Stimulated activated CD8-positive, alpha-beta memory T cell treated with anti-CD3 and anti-CD28 coated beads, Interleukin-7, amount 100 ng/mL, for 1 hour (primary cell): ENCODE measurements at places on chromosomes 1 and 21.

GRCh38 chr1:154190550-154190949 lies 1.4 kb downstream of the TPM3 start:
- DNase-seq = no peak

GRCh38 chr1:99751877-99752504 lies 14.4 kb downstream of the FRRS1 start:
- no peak for DNase-seq

GRCh38 chr1:156122519-156123355 lies 8.2 kb downstream of the LMNA start:
- no peak for DNase-seq

DNA sequence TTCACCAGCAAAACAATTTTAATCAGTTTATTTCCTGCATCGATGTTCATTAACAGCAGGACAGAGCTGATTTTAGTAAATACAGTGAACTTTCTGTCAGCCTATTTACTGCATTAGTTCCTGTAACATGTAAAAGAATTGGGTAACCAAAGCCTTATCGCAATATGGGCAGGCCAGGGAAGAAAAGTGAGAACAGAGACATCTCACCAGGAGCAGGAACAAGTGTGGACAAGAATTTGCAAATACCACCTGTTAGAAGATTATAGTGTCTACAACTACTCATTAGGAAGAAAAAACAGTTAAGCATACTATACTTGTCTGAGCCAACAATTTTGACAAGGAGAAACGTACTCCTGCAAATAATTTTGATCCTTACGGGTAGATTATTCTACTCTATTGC lies 1293.9 kb downstream of the PLA2G4A start:
- no peak for DNase-seq

- no peak for DNase-seq
These were observed 79.5 kb upstream of the SLC45A1 start for GRCh38 chr1:8238141-8239038.

DNA sequence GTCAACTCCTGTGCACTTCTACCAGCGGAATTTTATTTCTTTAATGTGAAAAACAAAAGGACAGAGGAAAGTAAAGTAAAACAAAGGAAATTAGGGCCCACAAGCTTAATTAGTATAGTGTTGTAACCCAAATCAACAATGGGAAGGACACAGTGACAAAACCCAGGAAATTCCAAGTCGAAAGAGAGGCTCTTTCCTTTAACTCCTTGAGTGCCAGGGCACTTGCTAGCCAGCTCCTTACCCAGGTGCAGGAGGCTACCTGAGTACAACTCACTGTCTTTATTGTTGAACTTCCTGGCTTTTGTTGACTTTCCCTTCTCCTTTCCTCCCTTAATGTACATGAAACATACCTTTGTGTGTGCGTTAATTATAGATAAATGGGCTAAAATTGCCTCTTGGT lies 55.0 kb downstream of the PEX14 start:
- no peak for DNase-seq

- no peak for DNase-seq
These were observed 11.5 kb downstream of the PFKFB2 start for GRCh38 chr1:207064561-207064960.

GRCh38 chr1:167463875-167464575 lies 54.3 kb downstream of the CD247 start:
- DNase-seq = no peak

- no peak for DNase-seq
These were observed 31.8 kb downstream of the IGSF21 start for GRCh38 chr1:18139198-18139981.

GRCh38 chr1:231810415-231810814 lies 183.8 kb downstream of the DISC1 start:
- DNase-seq = no peak

- no peak for DNase-seq
These were observed 967 bp downstream of the CENPS start for GRCh38 chr1:10431070-10431730.

DNA sequence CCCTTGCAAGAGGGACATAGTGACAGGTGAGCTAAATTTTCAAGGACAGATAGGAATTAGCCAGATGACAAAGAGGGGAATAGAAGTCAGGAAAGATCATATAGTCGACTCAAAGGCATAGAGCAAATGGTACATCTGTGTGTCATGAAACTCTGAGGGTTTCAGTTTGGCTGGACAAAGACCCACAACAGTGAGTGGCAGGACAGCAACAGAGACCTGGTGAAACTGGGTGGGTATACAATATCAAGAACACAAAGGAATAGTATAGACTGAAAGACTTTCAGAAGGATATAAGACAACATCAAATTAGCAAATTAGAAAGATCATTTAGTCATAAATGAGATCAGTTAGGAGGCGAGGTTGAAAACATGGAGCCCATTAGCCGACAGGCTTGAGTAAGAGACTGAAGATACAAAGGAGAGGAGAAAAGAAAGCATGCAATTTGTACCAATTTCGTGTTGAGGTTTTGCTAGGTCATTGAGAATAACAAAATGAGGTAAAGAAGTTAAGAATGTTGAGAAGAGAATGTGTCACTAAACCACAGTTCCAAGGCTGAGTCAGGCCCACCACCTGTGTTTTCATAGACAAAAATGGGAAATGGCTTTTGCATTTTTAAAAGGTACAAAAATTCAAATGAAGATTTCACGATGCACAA lies 213.8 kb downstream of the HHIPL2 start:
- no peak for DNase-seq

DNA sequence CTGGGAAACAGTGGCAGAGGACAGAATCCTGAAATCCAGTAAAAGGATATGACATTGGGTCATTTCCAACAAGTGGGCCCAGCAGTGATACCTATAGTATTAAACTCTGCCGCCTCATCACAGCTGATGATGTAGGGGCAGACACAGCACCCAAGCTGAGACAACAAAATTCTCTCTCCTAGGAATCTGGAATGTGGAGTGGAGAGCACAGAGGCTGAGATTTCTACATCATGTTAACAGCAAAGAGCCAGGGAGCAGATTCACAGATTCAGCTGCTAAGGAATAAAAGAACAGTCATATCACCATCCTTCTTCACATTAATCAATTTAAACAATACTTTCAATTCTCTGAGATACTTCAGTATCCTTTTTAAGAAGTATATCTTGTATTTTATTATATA lies 61.9 kb downstream of the CRP start:
- no peak for DNase-seq

GRCh38 chr1:44786841-44787426 lies 1.0 kb downstream of the BEST4 start:
- no peak for DNase-seq

- no peak for DNase-seq
These were observed 633.3 kb downstream of the LMO4 start for GRCh38 chr1:87961992-87962391.

GRCh38 chr1:232999956-233000625 lies 49.7 kb downstream of the NTPCR start:
- DNase-seq = no peak

- no peak for DNase-seq
These were observed 6.8 kb downstream of the OR10Z1 start for GRCh38 chr1:158611916-158612315.

DNA sequence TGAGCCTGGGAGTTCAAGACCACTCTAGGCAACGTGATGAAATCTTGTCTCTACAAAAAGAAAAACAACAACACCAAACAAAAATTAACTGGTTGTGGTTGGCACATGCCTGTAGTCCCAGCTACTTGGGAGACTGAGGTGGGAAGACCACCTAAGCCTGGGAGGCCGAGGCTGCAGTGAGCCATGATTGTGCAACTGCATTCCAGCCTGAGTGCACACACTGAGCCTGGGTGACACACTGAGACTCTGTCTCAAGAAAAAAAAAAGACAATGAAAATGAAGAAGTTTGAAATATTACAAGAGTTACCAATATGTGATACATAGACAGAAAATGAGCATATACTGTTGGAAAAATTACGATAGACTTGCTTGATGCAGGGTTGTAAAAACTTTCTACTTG lies 31.9 kb downstream of the PDC start:
- no peak for DNase-seq

DNA sequence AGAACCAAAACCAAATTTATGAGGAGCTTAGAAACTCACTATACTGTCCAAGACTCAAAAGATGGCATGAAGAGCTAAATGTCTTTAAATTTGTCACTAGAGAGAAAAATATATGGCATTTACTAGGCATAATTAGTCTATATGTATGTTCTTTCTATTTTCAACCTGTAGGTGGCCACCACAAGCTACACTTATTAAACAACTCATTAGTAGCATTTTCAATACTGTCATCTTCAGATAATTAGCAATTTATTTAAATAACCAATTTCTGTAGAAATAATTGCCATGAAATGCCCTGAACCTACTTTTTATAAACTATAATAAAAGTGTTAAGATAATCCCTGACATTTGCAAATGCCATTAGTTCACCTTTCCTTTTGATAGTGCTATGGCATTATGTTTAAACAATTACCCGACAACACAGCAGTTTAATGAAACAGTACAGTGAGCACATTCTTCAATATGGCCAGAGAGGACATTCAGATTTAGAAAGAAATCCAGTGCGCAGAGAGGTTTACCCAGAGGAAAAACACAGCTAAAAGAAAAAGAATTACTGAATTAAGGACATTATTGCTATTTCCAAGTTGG lies 522.5 kb downstream of the PTBP2 start:
- no peak for DNase-seq

DNA sequence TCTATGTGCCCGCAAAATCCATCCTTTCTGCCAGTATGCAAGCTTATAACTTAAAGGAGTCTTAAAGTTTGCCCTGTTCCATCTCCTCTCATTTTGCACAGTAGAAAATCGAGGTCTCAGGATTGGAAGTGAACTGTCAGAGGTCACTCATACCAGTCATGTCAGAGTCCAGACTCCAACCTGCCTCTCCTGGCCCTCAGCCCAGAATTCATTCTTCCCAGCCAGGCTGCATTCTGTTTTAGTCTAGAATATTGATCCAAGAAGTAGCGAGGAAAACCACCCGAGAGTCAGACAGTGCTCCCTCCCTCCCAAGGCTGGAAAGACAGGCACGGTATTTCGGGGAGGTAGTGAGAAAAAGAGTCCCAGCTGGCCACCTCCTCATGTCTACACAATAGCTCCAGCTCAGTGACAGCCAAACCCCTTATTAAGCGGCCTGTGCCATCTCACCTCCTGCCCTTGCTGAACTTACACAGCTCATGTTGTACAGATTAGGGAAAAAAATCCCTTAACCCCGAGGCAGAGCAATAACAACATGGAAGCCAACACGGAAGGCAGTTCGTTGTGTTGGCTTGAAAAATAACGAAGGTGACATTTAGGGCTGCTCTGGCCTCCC lies 89.4 kb downstream of the OMA1 start:
- DNase-seq = no peak

GRCh38 chr1:150176593-150176992 lies 26.9 kb downstream of the PLEKHO1 start:
- no peak for DNase-seq

DNA sequence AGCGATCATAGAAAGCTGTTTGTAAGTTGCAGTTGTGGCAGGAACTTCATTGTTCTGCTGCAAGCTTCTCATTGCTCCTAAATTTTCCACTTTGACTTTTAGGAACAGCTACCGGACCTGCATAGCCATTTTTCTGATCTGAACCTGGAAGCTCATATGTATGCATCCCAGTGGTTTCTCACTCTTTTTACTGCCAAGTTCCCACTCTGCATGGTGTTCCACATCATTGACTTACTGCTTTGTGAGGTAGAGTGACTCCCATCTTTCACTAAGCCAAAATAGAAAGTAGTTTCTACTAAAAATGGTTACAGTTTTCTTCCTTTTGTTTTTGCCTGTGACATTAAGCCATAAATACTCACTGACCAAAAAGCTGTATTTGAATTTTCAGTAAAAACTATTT lies 254.2 kb downstream of the GPR52 start:
- DNase-seq = no peak
